ENCODE measurements at places on chromosomes 3 and 15.

- no peak for DNase-seq
Observed at GRCh38 chr3:66353530-66353929, 132.7 kb downstream of the SLC25A26 start.

DNA sequence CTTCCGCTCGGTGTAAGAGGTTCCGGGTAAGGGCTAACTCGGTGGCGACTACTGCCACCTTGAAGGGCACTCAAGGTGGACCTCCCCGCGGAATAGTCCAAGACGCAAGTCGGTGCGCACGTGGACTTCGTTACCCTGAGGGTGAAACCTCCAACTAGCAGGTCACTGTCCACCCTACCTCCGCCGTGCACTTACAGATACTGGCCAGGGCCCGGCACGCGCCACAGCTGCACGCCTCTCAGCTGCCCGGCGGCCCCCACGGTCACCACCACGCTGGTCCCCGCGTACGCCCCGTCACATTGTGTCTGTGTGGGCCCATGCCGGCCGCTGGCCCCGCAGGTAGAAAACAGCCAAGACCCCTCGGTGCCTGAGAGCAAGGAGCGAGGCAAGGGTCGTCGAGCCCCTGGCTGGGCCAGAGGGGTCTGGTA, 1.1 kb downstream of the LTK start:
- DNase-seq, result no peak

GRCh38 chr3:21564531-21564930, 186.5 kb downstream of the ZNF385D start:
- no peak for DNase-seq

DNA sequence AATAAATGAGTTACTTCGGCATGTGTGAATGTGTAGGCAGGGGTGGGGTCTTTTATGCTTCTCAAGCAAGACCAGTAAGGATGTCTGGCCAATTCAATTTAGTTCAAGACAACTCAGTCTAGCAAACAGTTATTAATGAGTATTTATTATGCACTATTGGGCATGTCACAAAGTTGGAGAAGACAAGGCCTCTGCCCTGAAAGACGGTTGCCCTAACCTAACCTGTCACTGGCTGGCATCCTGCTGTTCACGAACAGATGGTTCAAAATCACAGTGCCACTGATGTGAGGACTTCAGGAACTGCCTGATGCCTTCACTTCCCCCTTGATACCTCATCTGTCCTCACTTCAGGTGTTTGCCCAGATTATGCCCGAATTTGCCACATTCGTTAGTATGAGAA, 217.8 kb downstream of the SOX2 start:
- no peak for DNase-seq

GRCh38 chr15:80615783-80616391, 79.2 kb upstream of the ABHD17C start:
- DNase-seq, result no peak

DNA sequence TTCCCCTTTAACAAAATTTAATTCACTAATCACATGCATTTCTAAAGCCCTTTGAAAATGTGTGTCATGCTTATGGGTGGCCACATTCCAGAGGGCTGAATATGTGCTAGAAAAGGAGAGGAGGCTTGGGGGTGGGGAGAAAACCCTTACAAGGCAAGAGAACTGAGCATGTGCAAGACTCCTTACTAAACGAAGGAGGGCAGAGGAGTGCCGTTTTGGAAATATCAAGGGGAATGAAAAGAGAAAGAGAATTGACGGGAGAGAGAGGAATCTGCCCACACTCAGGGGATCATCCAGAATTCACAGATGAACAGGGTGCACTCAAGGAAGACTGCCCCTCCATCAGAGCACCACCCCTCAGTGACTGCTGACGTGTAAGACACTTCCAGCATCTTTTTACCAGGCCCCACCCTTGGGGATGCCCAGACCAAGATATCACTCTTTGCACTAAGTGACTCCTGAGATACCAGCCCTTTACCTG, 37.9 kb upstream of the TSC22D2 start:
- no peak for DNase-seq

Data from stimulated activated CD4-positive, alpha-beta T cell treated with anti-CD3 and anti-CD28 coated beads, Interleukin-2, amount 100 ng/mL, for 24 hours (primary cell).